ENCODE measurements at places on chromosomes 6 and 20.

GRCh38 chr6:70099732-70100131 lies 203.2 kb downstream of the COL9A1 start:
- no peak for DNase-seq

DNA sequence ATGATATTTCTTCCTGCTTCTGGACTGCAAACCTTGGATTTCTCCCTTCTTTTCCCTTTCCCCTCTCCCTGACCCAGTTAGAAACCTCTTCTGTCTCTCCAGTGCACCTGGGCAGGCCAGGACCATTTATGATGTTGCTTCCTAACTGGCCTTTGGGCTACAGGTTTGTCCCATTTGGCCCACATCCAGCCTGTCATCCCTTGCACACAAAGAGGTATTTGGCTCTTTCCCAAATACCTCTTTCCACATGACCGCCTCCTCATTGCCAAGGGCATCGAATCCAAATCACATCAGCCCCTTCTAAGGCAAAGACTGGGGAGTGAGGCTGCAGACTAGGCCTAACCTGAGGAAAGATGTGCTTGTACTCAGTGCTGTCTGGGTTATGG lies 13.6 kb downstream of the FGD2 start:
- no peak for DNase-seq

DNA sequence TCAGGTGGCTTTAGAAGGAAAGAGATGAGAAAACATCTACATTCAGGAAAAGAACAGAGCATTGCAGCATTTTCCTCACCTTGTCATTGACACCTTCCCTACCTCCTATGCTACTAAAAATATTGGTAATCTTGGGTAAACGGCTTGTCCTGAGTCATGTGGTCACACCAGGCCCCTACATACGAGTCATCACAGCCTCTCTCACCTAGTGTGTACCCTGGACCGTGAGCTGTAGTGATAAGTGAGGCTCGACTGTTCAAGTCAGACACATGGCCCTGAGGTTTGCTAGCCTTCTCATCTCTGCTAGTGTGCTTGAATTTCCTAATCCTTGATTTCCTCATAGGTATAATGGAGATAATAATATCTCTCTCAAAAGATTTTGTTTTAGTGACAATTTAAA lies 29.6 kb upstream of the TMEM244 start:
- no peak for DNase-seq

- DNase-seq, result no peak
Measured at GRCh38 chr6:31446481-31446880, 43.1 kb downstream of the MICA start.

DNA sequence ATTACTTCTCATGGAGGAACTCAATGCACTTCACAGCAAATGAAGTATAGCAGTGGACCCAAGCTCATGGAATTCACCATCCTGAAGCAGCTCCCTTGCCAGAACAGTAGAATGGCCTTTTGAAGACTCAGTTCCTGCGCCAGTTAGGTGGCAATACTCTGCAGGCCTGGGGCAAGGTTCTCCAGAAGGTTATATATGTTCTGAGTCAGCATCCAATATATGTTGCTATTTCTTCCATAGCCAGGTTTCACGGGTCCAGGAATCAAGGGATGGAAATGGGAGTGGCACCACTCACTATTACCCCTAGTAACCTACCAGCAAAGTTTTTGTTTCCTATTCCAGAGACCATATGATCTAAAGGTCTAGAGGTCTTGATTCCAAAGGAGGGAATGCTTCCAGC lies 56.4 kb upstream of the CNKSR3 start:
- DNase-seq, result no peak

DNA sequence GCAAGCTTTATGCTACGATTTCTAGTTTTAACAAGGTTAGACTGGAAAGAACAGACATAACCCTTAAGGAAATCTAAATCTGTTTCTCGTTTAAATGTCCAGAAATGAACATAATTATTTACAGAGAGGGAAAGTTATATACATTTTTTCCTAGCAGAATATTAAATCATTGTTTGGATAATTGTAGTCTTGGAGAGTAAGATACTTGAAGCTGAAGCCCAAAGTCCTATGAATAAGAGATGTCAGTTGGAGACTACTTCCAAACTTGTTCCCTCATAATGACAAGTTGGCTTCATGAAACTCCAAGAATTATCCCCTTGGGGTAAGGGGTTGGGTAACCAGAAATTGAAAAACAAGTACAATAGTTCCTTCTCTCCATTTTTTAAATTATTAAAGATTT lies 911.1 kb upstream of the MAN1A1 start:
- DNase-seq, result no peak

DNA sequence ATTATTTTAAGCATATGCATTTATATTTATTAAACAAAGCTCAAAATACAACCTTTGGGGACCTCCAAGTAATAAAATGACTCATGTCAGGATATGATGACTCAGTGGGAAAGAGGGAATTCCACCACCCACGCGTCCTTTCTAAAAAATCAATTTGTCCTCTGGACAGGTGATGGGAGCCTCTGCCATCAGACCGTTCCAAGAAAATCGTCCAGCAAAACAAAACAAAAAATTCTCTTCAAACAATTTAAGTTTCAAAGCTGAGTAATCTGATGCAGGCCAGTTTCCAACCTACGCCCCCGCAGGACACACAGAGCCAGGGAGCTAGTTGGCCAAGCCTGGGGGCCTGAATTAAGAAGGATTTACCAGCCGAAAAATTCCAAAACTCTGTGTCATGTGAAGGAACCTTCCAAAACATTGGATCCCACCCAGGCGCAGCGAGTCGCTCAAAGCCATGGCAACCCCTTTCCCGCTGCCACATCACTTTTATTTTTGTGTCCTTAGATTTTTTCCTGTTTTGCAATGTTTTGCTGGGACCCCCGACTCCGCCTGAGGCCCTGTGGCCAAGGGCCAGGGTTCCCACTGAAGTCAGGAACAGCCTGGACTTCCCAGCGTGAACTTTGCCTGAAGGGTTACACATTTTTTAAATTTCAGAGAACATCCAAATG lies 95.3 kb downstream of the NFATC2 start:
- DNase-seq, result no peak

DNA sequence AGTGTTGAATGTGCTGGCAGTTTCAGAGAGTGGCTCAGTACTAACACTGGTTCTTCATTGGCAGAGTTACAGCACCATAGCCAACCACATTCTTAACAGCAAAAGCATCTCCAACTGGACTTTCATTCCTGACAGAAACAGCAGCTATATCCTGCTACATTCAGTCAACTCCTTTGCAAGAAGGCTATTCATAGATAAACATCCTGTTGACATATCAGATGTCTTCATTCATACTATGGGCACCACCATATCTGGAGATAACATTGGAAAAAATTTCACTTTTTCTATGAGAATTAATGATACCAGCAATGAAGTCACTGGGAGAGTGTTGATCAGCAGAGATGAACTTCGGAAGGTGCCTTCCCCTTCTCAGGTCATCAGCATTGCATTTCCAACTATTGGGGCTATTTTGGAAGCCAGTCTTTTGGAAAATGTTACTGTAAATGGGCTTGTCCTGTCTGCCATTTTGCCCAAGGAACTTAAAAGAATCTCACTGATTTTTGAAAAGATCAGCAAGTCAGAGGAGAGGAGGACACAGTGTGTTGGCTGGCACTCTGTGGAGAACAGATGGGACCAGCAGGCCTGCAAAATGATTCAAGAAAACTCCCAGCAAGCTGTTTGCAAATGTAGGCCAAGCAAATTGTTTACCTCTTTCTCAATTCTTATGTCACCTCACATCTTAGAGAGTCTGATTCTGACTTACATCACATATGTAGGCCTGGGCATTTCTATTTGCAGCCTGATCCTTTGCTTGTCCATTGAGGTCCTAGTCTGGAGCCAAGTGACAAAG lies 17.0 kb upstream of the ADGRF4 start:
- DNase-seq, result no peak

Measured in GM18507 (cell line).